ENCODE measurements at places on chromosomes 2 and 18. TPM values are rescaled to one million over a fixed set of nuclear protein-coding genes. Genes with fewer than 3 reads are reported as not detected.

The CYS1 gene
- 0.80 TPM for total RNA-seq

The STEAP3 gene
- total RNA-seq = 15.2 TPM

The FTCDNL1 gene
- total RNA-seq = 4.4 TPM

The COL6A3 gene
- 409 TPM for total RNA-seq

The ITGA4 gene
- 6.6 TPM for total RNA-seq

The ODC1 gene
- 32.8 TPM for total RNA-seq

The IL37 gene
- total RNA-seq = not detected

The RTP5 gene
- not detected for total RNA-seq

The STK39 gene
- 40.5 TPM for total RNA-seq

The ARHGAP15 gene
- 11.6 TPM for total RNA-seq

The CNOT9 gene
- total RNA-seq = 36.2 TPM

The SERPINB11 gene
- total RNA-seq = not detected

The SPEG gene
- 4.7 TPM for total RNA-seq

The ATP6V1C2 gene
- total RNA-seq = 1.4 TPM

The GPR35 gene
- total RNA-seq = 1.9 TPM

The FKBP1B gene
- total RNA-seq = 5.0 TPM

The IL1F10 gene
- not detected for total RNA-seq

The STARD6 gene
- not detected for total RNA-seq

The RFX8 gene
- total RNA-seq = 0.16 TPM

The STPG4 gene
- total RNA-seq = not detected

The MEP1B gene
- total RNA-seq = 0.42 TPM

The KCNJ3 gene
- total RNA-seq = not detected

The REG3A gene
- total RNA-seq = 3.3 TPM

The BBS5 gene
- 10.3 TPM for total RNA-seq

The CCBE1 gene
- 2.3 TPM for total RNA-seq

The TET3 gene
- total RNA-seq = 12.0 TPM

The CHAC2 gene
- 7.1 TPM for total RNA-seq

The TACR1 gene
- total RNA-seq = 1.8 TPM

The COL5A2 gene
- 93.4 TPM for total RNA-seq

The ARHGEF4 gene
- total RNA-seq = 9.4 TPM

The UGT1A4 gene
- not detected for total RNA-seq

The ANKRD30BL gene
- total RNA-seq = not detected

The BOK gene
- 115 TPM for total RNA-seq

The LAMA3 gene
- 19.6 TPM for total RNA-seq

The MAL gene
- total RNA-seq = not detected

The SULT1C4 gene
- 2.1 TPM for total RNA-seq

The CYTIP gene
- total RNA-seq = 16.0 TPM

The EFR3B gene
- total RNA-seq = 2.0 TPM

The BCL11A gene
- 0.64 TPM for total RNA-seq

The CEBPZOS gene
- total RNA-seq = 40.2 TPM

The PAX8 gene
- total RNA-seq = 5.3 TPM

The DQX1 gene
- total RNA-seq = not detected

The FBXO15 gene
- total RNA-seq = 0.29 TPM

The MYOM1 gene
- total RNA-seq = 3.9 TPM
